Stimulated activated memory B cell treated with anti-CD40 and anti-IgM and Interleukin-4, amounts not matched to agents 10 μg/mL and 1 μg/mL and 100 μg/mL, for 72 hours (primary cell): ENCODE measurements at places on chromosomes 4 and X.

- no peak for ATAC-seq
Observed at GRCh38 chrX:97397371-97397770, 513.7 kb downstream of the RPA4 start.

DNA sequence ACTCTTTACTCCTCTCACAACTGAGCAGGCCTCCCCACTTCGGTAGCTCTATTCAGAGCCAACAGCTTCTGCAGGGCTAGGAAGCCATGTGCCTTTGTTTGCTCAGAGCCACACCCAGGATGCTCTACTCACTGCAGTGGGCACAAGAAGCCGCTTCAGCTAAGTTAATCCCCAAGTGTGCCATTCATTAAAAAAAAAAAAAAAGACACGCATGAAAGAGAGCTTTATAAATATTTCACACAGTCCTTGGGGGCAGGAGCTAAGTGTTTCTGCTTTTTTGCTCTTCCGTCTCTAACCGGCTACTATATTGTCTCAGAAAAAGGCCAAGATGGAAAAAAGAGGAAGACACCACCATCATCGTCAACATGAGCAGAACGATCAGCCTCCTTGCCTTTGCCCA, 8.1 kb downstream of the CRMP1 start:
- no peak for ATAC-seq

- ATAC-seq: no peak
Observed at GRCh38 chrX:37349221-37350033, at the start of gene PRRG1. TSS of gene PRRG1 (plus strand) at chrX:37349364. CDS start at chrX:37406250, 56,886 bp downstream.

DNA sequence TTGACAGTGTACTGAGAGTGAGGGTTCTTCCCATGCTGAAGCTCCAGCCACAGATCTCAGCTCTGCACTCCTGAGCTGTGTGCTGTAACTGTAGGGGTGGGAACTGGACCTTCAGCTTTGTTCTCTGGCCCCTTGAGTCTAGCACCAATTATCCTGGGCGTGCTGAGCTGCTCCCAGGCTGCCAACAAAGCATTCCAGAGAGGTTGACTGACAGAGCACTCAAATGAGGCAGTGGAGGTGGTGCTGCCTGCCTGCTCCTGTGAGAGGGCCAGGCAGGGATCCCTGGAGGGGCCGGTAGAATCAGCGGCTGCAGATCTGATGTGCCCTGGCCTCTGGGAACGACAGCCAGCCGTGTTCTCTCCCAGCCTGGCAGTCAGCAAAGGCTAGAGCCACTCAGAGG, 375.7 kb upstream of the AADAT start:
- ATAC-seq: no peak

GRCh38 chr4:111883557-111883999, 261.7 kb upstream of the FAM241A start:
- ATAC-seq: no peak

- ATAC-seq: no peak
Observed at GRCh38 chrX:150769408-150769807, 76.2 kb downstream of the MTMR1 start.

- no peak for ATAC-seq
Observed at GRCh38 chr4:1323635-1324442, 23.2 kb upstream of the UVSSA start.

GRCh38 chr4:25862411-25863346, at the start of gene SEL1L3:
TSS of gene SEL1L3 (minus strand) at chr4:25862988. CDS start at chr4:25862836, 152 bp downstream.
- peak; percentile 85 for ATAC-seq

- ATAC-seq: no peak
Observed at GRCh38 chr4:173958445-173958844, 325.0 kb downstream of the FBXO8 start.

DNA sequence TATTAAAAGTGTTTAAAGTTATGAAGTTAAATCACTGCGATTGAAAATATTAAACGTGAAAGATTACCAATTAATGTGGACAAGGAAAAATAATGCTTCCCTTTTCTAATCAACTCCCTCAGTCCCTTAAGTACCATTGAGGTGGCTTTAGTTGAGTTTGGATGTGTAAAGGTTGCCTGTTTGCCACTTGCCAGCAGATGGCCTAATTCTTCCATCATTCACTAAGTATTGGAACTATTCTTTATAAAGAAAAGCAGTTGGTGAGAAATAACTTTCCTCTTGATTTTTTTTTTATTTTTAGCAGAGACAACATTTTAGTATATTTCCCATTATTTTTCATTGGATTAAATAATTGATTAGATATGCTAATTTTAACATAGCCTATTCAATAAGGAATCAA, 295.9 kb upstream of the TACR3 start:
- no peak for ATAC-seq

- peak; percentile 81 for ATAC-seq
Observed at GRCh38 chr4:10743357-10743756, 58.8 kb upstream of the CLNK start.

DNA sequence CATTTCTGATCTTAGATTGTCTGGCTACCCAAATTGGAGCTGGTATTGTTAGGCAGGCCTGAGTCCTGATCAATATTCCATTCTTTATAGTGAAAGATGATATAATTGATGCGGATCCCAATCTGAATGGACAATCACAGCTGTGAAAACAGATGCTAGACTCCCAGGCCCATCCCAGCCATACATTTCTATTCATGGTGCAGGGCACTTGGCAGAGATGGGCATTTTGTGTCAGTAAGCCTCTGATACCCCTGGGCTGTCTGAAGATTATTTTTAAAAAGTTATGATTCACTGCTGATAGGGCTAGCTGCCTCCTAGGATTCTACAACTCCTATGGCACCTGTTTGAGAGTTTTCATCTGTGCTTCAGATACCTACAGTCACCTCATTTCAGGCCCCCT, 61.2 kb upstream of the TSPAN7 start:
- no peak for ATAC-seq

GRCh38 chr4:177190995-177191580, 118.6 kb upstream of the NEIL3 start:
- no peak for ATAC-seq

DNA sequence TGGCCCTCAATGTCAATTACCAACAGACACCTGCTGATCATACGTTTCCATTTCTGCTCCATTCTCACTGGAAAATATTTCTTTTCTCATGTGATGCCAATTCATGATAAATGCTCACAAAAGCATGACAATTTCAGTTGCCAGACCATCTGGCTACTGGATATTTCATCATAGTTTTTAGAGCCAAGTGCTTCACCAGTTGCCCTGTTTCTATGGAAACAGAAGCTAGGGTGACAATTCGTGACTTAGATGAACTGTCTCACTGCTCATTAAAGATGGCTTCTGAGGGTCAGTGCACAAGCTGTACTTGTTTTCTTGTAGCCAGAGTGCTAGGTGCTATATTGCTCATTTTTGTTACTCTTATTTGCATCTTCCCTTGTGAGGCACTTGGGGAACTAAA, 184.9 kb downstream of the COMMD8 start:
- ATAC-seq: no peak

DNA sequence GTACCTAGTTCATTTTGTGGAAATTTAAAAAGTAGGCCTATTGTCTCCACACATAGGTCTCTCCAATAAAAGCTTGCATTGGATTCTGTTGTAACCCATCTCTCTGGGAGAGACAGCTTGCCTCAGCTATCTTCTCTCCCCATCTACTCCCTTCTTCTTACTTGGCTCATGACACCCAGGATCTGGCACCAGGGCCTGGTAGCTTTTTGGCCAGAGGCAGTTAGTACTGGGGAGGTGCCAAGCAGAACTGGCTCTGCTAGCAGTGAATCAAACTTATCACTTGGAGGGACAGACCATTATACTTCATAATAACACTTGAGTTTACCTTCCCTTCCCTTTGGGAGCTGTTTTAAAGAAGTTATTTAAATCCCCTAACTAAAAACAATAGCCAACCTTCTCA, 31.8 kb downstream of the PLAC1 start:
- ATAC-seq: no peak

DNA sequence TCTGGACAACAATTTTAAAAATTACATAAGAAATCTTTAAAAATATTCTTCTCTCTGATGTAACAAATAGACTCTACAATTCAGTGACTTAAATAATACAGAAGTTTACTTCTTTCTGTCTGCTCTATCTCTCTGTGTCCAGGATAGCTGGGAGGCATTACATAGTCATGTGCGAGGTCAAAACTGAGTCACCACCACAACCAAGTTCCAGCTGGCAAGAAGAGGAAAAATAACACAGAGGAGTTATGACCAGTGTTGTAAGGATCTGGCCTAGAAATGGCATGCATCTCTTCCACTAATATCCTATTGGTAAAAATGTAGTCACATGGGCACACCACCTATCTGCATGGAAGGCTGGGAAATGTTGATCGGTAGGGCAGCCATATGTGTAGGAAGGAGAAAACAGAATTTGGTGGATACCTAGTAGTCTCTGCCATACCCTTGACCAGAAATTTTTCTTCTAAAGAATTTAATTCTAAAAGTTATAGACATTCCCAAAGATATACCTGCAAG, 39.4 kb upstream of the WDFY3 start:
- no peak for ATAC-seq

GRCh38 chr4:159600061-159600460, 497.2 kb downstream of the RAPGEF2 start:
- ATAC-seq: no peak

- no peak for ATAC-seq
Observed at GRCh38 chr4:109389369-109390114, 44.1 kb upstream of the SEC24B start.

DNA sequence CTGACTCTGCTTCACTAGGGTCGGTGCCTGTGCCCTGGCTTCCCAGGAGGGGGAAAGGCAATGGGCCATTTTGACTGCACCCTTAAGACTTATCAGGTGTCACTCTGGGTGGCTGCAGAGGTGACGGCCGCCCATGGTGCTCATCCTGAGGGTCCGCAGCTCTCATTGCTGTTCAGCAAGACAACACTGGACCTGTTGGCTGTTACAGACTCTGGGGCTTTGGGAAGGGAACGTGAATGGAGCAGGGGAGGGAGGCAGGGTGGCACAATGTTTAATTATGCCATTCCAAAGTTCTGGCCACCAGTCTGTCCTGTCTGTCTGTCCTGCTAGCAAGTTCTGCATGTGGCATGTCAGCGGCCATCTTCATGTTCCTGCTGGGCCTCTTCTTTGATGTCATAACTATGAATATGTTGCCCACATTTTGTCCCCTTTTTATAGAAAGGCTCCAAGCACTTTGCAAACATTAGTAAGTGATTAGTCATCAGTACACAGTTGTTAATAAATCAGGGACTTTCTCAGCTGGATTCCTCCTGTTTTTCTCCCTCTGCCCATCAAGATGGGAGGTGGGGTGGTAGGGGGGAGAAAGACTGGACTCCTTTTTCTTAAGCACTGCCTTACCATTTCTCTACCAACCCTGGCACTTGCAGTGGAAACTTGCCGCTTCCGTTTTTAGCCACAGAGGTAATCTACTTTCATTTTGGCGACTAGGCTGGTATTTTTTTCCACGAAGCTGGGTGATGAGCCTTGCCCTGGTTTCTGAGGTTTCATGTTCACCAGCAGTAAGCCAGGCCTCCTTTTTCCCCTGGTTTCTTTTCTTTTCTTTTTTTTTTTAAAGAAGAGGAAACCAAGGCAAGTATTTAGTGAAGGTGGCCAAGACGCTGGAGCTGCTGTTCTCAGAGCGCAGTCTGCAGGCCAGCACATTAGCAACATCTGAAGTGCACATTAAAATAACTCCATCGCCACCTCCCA, 88.6 kb upstream of the TRIM2 start:
- ATAC-seq: peak; percentile 88

DNA sequence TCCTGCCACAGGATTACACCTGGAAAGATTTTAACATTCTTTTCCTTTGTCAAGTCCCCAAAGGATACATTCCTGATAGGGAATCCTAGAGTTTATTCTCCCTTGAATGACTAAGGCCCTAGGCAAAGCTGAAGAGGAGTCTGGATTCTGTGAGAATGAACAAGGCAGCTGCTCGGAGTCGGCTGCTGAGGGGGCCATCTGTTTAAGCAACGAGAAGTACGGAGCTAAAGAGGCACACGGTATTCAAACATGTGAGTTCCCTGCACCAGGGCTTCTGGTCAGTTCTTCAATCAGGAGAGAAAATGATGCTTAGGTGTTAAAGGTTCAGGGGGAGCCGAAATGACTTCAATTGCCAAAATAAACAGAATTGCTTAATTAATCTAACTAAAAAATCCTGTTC, 97.6 kb downstream of the MGST2 start:
- no peak for ATAC-seq

GRCh38 chrX:113033966-113034680, 193.5 kb upstream of the AMOT start:
- no peak for ATAC-seq

DNA sequence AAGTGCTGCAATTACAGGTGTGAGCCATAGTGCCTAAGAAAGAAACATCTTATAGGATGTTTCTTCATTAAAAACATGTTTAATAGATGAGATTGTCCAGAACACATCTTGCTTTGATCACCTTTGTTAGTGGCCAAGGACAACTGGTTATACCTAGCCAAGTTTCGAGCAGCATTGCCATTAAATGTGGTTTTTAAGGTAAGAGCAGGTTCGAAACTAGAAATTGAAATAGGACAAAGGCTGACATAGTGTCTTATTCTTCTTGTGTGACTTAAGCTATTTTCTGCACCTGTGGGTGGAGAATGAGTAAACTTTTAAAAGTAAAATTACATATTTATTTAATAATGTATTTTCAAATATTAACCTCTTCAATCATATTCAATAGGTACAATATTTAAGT, 59.0 kb downstream of the RBPJ start:
- no peak for ATAC-seq

DNA sequence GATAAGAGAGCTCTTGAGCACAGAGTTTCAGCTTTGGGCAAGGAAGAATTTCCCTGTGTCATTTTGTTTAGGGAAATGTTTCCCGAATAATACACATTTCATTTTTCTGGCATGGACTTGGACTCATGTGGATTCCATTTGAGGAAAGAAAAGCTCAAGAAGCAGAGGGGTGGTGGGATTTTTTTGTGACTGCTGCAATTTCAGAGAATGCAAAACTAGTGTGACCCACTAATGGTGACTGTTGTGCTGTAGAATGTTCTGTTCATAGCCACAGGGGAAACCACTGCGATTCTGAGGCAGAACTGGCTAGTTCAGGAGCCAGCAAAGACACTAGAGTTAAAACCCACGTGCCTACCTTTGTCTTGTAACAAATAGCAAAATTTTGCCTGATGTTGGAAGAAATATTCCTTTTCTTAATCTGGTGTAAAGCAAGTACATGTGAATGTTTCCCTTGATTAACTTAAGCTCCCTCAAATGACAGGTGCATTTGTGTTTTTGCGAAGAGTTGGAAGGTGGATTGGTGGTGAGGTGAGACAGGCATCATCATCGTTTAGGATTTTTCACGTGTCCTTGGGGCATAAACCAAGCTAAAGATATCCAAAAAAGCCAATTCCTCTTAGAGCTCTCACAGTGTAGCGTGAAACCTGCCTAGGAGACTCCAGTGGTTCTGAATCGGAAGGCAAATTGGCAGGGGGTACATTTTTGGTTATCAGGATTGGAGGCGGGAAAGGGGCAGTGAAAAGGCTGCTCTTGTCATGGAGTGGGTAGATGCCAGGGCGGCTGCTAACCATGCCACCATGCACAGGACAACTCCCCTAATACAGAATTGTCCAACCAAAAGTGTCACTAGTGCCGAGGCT, 38.0 kb upstream of the FAM9C start:
- peak; percentile 50 for ATAC-seq
